ENCODE measurements at places on chromosomes 11 and 22.
A peak's percentile ranks its signal among the peaks of the same experiment; 100 is the strongest.

GRCh38 chr11:46275964-46276641 is 1.4 kb upstream of the CREB3L1 start:
- DNase-seq: no peak

DNA sequence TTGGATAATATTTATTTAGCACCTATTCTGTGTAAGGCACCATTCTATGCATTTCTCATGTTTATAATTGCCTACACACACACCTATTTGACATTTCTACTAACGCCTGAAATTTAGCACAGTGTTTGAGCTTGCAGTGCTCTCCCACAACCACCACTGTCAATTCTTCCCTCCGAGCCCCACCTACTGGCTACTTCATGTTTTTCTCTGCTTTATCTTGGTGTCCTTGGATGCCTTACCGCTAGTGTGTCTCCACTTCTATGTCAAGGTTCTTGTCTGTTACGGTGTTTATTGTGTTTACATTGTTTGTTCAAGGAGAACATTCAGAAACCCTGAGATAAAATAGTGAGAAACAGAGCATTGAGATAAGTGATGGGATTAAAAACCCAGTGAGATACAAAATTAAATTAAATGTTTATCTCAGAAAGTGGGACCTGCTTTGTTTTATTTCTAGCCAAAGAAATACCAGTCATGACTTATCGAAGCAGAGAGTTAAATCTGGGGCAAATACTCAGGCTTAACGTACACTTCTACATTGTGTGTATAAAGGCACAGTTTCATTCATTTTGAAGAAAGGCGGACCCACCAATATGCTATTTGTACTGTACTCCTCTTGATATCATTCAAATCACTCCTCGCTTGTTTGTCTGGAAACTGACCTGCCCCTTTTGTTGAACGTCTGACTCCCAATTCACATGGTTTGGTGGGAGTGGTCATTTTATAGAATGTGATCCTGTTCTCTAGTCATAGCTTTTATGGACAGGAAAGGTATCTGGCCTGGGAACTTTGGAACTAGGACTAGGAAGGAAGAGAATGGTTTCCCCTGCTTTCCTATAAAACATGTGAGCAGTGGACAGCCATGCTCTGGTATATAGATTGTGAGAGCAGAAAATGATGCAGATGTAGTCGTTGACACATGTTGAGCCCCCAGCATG is 39.2 kb upstream of the SLC36A4 start:
- peak; percentile 49 for DNase-seq

DNA sequence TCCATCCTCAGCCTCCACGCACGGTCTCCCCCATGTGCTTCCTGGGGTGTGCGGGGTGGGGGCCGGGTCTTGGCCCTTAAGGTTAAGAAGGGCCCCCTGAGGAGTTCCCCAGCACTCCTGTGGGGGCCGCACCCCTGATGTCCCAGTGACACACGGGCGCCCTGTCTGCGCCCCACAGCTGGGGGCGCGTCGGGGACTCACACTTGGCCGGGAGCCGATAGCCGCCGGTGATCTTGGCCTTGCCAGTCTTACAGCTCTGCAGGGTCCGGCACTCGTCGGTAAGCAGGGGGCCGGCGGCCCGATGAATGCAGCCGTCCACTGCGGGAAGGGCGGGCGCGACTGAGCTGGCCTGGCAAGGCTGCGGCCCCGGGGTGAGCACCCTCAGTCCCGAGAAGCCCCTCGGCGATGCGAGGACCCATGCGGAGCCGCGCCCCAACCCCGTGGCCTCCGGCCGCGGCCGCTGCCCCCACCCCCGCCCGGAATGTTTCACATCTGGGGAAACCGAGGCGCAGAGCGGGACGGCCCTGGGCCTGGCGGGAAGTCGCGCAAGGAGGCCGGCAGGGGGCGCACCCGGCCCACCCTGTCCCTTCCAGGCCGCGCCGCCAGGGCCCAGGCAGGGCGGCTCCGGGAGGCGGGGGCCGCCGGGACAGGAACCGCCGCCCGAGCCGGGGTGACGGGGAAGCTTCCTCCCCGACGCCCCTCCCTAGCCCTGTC is 13.9 kb downstream of the OTUB1 start:
- no peak for DNase-seq

DNA sequence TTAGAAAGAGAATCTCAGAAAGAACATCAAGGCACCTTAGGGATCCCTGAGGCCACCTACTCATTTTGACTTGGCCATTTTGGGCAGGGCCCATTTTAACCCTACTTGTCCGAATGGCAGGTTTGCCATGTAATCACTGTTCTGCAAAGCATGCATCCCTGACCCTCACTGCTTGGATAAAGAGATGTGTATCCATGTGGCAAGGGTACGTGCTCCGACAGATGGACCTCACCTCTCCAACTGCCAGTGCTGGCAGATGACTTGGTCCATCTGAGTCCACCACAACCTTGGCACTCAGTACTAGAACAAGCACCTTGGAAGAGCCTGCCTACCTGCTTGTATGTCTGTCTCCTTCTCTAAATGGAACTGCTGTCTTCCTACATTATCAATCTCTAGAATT is 139.4 kb downstream of the SPATA19 start:
- no peak for DNase-seq

DNA sequence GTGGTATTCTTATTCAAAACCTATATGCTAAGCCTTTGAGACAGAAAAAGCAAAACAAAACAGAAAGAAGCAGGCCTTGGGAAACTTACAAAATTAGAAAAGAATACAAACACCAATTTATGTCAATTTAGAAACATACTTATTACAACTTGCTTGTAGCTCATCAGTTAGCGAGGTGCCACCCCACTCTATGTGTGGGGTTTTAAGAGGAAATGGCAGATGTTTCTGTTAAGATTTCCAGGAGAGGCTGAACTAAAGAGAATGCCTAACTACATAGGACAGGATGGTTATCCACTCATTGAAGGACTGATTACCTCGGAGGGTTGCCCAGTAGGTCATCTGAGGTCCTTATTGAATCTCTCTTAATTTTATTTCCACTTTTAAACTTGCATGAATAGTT is 302.0 kb downstream of the ETS1 start:
- no peak for DNase-seq

DNA sequence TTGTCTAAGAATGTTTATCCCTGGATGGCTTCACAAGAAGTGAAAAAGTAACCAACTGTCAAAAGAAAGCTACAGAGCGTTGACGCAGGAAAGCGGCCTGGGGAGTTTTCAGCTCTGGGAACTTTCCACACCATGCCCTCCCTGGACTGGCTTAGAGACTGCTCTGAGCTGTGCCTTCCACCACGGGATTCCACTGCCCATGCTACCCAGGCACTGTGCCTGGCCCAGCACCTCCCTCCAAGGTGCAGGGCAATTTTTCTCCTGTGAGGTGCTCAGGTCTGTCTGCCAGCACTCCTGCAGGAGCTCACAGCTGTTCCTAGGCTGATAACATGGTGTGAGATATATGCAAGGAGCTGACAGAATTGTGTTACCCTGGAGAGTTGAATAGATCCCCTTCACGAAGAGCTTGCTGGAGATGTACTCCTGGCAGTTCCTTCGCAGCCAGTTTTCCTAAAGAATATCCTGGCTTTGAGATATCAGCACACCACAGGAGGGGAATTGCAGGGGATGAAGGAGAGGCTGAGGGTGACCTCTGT is 258.3 kb upstream of the B3GAT1 start:
- no peak for DNase-seq

DNA sequence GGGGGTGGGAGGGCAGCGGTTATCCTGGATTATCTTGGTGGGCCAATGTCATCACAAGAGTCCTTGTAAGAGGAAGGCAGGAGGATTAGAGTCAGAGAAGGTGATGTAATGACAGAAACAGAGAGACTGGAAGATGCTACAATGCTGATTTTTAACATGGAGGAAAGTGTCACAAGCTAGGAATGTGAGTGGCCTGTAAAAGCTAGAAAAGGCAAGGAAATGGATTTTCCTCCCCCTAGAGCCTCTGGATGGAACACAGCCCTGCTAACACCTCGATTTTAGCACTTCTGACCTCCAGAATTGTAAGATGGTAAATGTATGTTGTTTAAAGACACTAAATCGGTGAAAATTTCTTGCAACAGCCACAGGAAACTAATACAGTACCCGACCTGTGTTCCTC is 109.3 kb downstream of the MN1 start:
- no peak for DNase-seq

Data from NCI-H2227 treated with DMSO at 0.1 percent for 48 hours (cell line).